ENCODE measurements at places on chromosomes 11 and 22.

DNA sequence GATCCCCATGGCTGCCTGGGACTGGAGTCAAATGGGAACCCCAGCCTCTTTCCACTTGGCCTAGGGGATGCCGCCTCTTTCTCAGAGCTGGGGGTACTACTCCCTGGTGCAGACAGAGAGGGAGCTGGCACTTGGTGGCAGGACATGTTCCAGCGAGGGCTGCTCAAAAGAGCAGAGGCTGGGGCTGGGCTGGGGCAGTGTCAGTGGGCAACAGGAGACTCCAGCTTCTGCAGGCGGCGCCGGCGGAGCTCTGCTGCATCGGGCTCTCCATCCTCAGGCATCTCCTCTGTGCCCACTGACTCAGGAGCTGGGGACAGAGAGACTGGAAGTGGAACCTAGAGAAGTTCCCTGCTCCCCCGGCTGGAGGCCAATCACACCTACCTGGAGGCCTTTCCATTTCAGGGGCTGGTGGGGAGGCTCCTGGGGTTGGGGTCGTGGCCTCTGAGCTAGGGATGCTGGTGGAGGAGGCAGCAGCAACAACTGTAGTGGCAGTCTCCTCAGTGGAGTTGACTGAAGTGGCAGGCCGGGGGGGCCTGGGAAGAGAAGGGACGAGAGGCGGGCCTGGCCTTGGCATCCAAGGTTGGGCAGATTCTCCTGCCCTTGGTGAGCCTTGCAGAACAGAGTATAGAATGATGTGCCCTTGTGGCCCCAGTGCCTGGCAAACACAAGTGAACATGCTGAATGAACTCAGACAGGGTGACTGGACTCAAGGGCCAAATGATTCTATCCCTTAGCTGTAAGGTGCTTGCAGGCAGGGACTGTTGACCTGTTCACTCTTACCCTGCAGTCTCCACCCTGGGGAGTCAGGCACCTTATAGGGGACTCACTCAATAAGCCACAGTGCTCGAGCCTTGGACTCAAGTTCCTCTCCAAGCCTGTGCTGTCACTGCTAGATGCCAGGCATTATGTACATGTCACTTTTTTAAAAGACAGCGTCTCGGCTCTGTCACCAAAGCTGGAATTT, 5.9 kb downstream of the SYVN1 start:
- DNase-seq = no peak

GRCh38 chr11:1738380-1738779, 12.0 kb downstream of the IFITM10 start:
- no peak for DNase-seq

GRCh38 chr11:115178705-115179104, 325.5 kb downstream of the CADM1 start:
- DNase-seq = no peak

- peak; percentile 82 for DNase-seq
These were observed 5.4 kb upstream of the C11orf86 start for GRCh38 chr11:66969584-66970225.

- DNase-seq = no peak
These were observed 39.9 kb downstream of the CLPB start for GRCh38 chr11:72394416-72394815.

Data from AG08395 (cell line).